ENCODE measurements at places on chromosomes 7 and 10. TPM values are rescaled to one million over a fixed set of nuclear protein-coding genes. Genes with fewer than 3 reads are reported as not detected.

DNA sequence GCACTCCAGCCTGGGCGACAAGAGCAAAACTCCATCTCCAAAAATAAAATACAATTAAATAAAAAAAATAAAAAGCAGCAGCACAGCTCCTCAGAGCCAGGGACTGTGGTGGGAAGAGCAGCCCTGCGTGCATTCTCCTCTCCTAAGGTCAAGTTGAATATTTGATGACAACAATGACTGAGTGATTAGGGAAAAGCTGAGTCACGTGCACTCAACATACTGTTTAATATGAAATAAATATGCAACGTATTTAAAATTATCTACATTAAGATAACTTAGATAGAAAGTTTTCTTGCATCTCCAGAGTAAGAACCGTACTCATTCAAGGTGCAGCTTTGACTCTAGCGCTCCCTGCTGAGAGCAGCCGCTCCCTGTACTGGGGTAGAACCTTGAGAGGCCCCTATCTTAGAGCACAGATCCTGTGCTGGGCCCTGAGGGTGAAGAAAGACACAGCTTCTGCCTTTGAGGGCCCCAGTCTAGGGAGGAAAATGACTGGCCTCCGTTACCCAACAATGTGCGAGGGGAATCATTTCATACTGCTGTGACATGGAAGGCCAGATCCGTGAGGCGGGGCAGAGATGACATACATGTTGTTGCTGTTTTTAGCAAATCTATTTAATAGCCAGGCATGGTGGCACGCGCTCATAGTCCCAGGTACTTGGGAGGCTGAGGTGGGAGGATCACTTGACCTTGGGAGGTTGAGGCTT lies 81.1 kb downstream of the SVIL start:
- no peak for DNase-seq

DNA sequence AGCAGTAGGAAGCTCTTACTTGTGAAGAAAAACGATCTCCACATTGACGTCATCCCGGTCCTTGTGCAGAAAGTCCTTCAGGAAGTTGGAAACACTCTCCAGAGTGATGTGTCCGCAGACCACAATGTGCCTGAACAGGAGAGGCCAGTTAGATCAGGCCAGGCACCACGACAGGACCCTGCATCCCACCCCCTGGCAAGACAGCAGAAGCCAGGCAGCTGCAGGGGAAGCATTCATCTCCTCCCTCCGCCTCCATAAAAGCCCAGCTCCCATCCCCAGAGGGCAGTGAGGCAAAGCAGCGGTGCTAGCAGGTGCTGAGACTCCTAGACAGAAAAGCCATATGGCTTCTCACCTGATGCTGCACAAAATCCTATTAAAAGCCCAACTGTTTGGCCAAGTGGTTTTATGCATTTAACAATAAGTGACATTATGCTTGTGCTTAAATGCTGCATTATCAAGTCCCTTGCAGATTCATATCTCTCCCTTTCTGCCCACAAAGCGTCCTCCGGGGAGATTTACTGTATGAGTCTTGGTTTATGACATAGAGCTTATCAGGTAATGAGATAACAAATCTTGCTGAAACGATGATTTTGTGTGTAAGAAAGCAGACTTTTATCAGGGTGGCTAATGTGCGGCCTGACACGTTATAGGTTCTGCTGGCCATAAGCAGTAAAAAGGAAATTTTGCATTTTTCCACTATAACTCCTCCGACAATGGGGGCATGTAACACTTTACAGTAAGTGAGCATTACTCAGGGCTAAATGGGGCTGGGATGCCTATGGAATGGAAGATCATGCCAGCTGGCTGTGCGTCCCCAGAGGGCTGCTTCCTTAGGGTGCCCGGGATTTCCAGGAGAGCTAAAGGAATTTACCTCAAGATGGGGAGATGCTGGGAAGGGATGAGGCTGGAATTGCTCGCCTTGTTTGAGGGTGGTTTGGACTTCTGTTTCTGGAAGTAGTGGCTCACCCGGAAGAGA lies 546.9 kb downstream of the KCNMA1 start:
- DNase-seq = no peak

GRCh38 chr7:67484244-67484751 lies 487.7 kb downstream of the TYW1 start:
- peak; percentile 95 for DNase-seq

Gene PTPRZ1
- total RNA-seq = 31.5 TPM

Gene WIPF3
- 3.4 TPM for total RNA-seq
